ENCODE measurements at places on chromosomes 3 and 15.

DNA sequence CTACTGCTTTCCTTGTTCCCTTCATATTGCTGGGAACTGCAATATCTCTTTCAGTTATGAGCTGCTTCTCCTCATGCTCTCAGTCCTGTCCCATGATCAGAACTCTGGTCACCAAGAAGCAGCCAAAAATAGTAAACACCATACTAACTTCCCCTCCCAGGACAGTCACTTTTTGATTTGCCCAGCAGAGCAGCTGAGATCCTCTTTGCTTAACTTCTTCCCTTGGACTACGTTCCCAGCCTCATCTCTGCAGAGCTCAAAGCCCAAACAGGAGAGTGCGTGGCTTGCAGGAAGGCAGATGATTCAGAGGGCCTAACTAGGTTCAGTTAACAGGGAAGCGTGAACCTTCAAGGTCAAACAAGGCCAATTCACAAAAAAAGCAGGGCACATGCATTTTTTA lies 153.2 kb downstream of the CTNNB1 start:
- DNase-seq = no peak

GRCh38 chr3:19543212-19543841 lies 390.7 kb downstream of the EFHB start:
- no peak for DNase-seq

DNA sequence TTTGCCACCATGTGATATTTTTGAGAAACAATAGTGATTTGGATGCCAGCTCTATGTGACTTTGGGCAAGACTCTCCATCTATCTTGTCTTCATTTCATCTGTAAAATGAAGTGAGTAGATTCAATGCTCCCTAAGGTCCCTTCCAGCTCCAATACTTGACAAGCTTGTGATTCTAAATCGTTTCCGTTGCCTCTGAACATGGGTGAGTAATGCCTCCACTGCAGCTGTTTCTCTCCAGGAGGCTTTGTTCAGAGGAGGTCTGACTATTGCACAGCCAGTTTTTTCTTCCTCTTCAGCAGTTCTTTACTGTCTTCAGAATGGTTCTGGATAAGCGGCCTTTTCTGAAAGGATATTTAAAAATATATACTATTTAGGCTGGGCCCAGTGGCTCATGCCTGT lies 14.8 kb upstream of the TMOD3 start:
- DNase-seq = no peak

- DNase-seq = no peak
Observed at GRCh38 chr3:194956697-194957396, 271.2 kb downstream of the FAM43A start.

DNA sequence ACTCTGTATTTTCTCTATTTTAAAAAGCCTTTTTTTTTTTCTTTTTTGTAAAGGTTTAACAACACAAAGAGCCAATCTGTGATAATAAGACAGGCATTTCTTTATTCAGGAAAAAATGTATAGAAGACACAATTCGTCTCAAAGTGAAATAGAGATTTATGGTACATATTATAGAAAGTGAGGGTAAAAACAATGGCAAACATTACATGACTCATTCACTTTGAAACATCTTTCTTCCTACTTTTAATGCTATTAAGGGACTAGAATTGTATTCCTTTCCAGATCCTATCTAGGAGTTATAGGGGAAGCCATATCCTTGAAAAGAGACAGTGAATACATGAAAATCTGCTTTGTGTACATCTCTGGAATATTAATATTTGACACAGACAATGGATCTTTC lies 137.1 kb upstream of the MCTP2 start:
- no peak for DNase-seq

DNA sequence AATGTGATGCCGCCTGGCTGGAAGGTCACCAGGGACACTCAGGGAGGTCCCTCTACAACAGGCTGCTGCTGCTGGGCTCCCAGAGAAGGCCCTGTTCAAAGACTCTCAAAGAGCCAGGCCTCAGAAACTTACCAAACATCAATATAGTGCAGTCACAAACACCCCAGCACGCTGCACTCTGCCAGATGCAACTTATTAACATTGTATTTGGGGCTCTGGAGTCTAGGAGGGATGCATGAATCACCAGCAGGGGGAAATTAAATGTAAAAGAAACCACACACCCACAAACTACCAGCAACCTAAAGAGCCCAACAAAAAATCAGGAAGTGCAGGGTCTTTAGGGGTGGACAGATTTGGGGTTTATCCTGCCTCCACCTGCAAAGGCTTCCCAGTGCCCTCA lies 74.6 kb upstream of the SPATA12 start:
- no peak for DNase-seq

DNA sequence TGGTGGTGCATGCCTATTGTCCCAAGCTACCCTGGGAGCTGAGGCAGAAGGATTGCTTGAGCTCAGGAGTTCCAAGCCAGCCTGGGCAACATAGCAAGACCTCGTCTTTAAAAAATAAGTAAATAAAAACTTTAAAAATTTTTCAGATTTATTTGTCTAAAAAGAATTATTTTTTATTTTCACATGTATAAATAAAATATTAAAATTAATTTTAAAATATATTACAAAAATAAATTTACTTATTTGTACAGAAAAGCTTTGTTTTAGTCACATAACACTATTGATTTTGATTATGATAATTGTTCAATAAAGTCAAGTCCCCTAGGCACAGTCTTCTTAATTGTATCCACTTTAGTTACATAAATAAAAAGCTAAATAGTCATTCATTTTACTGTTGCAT lies 85.2 kb downstream of the FILIP1L start:
- DNase-seq = no peak
